ENCODE measurements at places on chromosomes 5 and 9.

GRCh38 chr9:21171351-21171750 is 4.9 kb upstream of the IFNA21 start:
- H3K36me3 ChIP-seq = no peaks in the 10 kb centered on the region
- no peaks in the 10 kb centered on the region for H3K27me3 ChIP-seq
- H3K27ac ChIP-seq = no peak overlapping the region
- no peak for DNase-seq
- H3K4me1 ChIP-seq = no peaks in the 10 kb centered on the region

GRCh38 chr9:86672301-86672700 is 275.0 kb downstream of the GAS1 start:
- H3K4me1 ChIP-seq = no peaks in the 10 kb centered on the region
- H3K36me3 ChIP-seq = no peaks in the 10 kb centered on the region
- H3K4me3 ChIP-seq = no peak overlapping the region
- no peak overlapping the region for H3K27ac ChIP-seq
- DNase-seq = no peak
- H3K27me3 ChIP-seq = no peaks in the 10 kb centered on the region

DNA sequence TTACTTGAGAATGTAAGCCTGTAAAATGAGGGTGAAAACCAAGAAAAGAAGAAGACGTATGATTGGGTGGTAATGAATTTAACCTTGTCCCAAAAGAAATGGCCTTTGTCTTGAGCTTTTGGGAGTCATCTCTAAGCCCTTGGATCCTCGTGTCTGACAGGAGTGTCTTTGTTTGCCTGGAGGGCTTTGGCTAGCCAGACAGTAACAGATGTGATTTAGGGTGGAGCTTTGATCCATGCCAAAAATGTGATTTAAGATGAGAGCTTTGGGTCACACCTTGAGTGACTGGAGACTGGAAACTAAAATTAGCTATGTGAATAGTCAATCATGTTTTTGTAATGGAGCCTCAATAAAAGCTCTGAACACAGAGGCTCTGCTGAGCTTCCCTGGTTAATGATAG is 25.9 kb upstream of the ZFAND5 start:
- H3K27me3 ChIP-seq = peaks cover 3% of the 10 kb centered on the region
- no peak overlapping the region for H3K27ac ChIP-seq
- peaks cover 4% of the 10 kb centered on the region for H3K4me1 ChIP-seq
- no peaks in the 10 kb centered on the region for H3K36me3 ChIP-seq
- no peak for DNase-seq

DNA sequence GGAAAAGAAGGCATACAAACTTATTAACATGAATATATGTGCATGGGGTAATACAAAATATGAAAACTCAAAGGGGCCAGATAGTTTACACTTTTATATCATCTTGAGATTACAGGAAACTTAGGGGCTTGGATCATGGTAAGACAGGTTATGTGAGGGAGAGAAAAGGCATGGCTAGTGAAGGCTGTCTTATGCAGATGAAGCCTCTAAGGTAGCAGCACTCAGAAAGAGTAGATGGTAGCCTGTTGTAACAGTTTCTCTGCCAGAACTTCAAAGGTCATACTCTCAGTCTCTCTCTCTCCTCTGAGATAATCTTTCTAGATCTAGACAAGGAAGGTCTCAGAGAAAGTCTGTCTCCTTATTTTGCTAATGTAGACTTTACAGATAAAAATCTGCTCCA is 57.2 kb upstream of the FGF10 start:
- H3K27ac ChIP-seq = no peak overlapping the region
- no peak for DNase-seq
- H3K4me3 ChIP-seq = no peak overlapping the region
- H3K27me3 ChIP-seq = no peaks in the 10 kb centered on the region
- no peaks in the 10 kb centered on the region for H3K36me3 ChIP-seq

DNA sequence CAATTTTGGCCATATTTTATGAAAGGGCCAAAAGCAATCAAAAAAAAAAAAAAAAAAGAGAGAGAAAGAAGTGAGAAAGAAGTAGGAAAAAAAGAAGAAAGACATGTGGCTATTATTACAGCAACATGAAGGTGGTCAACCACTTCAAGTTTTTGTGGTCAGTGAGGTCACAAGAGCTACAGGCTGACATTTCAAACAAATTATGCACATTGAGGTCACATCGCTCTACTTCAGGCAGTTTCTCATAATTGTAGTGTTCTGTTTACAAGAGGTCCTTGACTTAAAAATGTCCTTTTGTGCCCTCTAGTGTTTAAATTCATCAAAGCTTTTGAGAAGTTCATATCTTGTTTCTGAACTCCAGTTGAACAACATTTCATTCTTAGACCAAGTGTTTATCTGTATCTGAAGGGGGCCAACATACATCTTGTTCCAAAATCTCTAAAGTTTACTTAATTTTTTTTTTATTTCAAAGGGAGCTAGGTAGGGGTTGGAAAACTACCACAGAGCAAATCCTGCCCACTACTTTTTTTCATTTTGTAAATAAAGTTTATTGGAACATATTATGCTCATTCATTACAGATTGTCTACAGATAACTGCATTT is 513.1 kb downstream of the PDE4D start:
- no peaks in the 10 kb centered on the region for H3K36me3 ChIP-seq
- no peaks in the 10 kb centered on the region for H3K27me3 ChIP-seq
- peak; percentile 1 for DNase-seq
- H3K4me3 ChIP-seq = no peak overlapping the region
- H3K27ac ChIP-seq = no peak overlapping the region

GRCh38 chr9:123378956-123379660 is 23.1 kb downstream of the CRB2 start:
- H3K36me3 ChIP-seq = no peaks in the 10 kb centered on the region
- no peak for DNase-seq
- no peak overlapping the region for H3K4me3 ChIP-seq
- H3K27me3 ChIP-seq = peaks cover 6% of the 10 kb centered on the region
- peaks cover 7% of the 10 kb centered on the region for H3K4me1 ChIP-seq

Data from naive thymus-derived CD8-positive, alpha-beta T cell (primary cell).